ENCODE measurements at places on chromosomes 11 and 22. TPM values are rescaled to one million over a fixed set of nuclear protein-coding genes. Genes with fewer than 3 reads are reported as not detected.

NXPE4 gene
- total RNA-seq: not detected

PARVG gene
- total RNA-seq: 170 TPM

DNA sequence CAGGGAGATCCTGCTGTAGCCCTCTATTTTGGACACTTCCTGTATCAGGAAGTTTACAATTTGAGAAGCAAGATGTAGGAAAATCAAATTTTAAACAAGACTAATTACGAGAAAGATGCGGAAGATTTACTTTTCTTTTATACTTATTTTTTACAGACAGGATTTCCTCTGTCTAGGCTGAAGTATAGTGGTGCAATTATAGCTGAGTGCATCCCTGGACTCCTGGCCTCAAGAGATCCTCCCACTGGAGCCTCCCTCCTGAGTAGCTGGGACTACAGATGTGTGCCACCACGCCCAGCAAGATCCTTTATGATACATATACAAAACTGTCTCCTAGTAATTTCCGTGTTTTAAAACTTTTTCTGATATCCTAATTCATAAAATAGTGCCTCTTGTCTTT lies 17.2 kb upstream of the CARD18 start:
- H3K36me3 ChIP-seq: no peaks in the 10 kb centered on the region
- no peak overlapping the region for H3K27ac ChIP-seq
- H3K27me3 ChIP-seq: no peaks in the 10 kb centered on the region
- no peak for DNase-seq
- no peak overlapping the region for H3K4me3 ChIP-seq

- H3K4me3 ChIP-seq: no peak overlapping the region
- H3K27me3 ChIP-seq: no peaks in the 10 kb centered on the region
- H3K36me3 ChIP-seq: no peaks in the 10 kb centered on the region
- no peaks in the 10 kb centered on the region for H3K4me1 ChIP-seq
Observed at GRCh38 chr11:16410479-16410878, 54.1 kb upstream of the SOX6 start.

DNA sequence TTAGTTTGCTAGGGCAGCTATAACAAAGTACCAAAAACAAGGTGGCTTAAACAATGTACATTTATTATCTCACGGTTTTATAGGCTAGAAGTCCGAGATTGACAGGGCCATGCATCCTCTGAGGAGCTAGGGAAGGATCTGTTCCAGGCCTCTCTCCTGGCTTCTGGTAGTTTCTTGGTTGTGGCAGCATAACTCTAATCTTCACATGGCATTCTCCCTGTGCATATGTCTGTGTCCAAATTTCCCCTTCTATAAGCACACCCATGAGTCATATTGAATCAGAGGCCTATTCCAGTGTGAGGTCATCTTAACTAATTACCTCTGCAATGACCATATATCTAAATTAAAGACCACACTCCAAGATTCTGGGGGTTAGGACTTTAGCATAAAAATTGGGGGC lies 31.3 kb upstream of the MMP13 start:
- peaks cover 30% of the 10 kb centered on the region for H3K27me3 ChIP-seq
- H3K27ac ChIP-seq: no peak overlapping the region
- peaks cover under 1% of the 10 kb centered on the region for H3K36me3 ChIP-seq

GRCh38 chr11:23112987-23113886 lies 253.0 kb upstream of the CCDC179 start:
- H3K36me3 ChIP-seq: no peaks in the 10 kb centered on the region
- no peak for DNase-seq
- H3K27me3 ChIP-seq: no peaks in the 10 kb centered on the region
- H3K27ac ChIP-seq: no peak overlapping the region

LRRC56 gene
- 2.1 TPM for total RNA-seq

TEAD1 gene
- 0.18 TPM for total RNA-seq

GRCh38 chr11:42012271-42012670 lies 552.8 kb upstream of the LRRC4C start:
- no peak for DNase-seq
- H3K4me1 ChIP-seq: no peaks in the 10 kb centered on the region
- no peak overlapping the region for H3K4me3 ChIP-seq

RASSF10 gene
- not detected for total RNA-seq
